ENCODE measurements at places on chromosomes 1 and 21.

- DNase-seq, result peak; percentile 92
These were observed 14.0 kb downstream of the RHBG start for GRCh38 chr1:156383023-156383422.

DNA sequence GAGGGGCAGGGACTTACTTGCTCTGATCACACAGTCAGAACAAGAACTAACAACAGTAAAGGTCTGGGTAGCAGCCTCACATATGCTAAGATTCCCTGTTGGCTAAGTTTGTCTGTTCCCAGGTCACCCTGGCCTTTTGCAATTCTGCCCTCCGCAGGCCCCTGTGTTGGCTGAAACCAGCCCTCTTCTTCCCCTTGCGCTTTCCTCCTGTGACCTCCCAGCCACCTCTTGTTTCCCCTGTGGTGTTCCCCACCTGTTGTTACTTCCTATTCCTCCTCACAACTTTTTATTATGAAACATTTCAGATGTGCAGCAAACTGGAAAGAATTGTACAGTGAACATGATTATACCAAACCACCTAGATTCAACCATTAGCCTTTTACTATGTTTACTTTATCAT is 23.4 kb downstream of the MAPKAPK2 start:
- peak; percentile 14 for DNase-seq

DNA sequence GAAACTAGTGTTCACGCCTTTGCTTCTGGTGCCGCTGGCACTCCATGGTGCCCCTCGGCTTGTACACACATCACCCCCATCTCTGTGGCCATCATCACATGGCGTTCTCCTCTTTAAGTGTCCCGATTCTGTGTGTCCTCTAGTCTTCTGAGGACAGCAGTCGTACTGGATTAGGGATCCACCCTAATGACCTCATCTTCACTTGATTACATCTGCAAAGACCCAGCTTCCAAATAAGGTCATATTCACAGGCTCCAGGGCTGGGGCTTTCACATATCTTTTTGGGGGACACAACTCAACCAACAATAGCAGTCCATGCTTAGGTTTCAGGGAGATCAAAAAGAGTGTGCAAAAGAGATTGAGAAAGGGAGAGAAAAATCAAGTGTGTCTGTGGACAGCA is 64.9 kb downstream of the HLCS start:
- no peak for DNase-seq

DNA sequence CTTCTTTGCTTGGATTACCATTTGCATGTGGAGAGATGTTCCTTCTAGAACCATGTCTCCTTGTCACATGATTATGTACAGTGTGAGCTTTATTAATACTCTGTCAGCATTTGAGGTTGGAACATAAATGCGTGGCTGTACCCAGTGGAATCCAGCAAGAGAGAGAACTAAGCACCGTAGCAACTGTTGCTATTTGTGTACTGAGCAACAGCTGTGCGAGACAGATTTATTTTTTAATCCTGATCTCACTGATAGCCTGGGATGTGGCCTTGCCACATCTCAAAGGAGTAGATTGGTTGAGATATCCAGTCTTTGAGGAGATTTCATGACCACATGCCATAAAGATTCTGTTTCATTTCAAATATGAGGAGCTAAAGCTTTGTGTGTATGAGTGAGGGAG is 43.4 kb downstream of the KIF1B start:
- peak; percentile 71 for DNase-seq

DNA sequence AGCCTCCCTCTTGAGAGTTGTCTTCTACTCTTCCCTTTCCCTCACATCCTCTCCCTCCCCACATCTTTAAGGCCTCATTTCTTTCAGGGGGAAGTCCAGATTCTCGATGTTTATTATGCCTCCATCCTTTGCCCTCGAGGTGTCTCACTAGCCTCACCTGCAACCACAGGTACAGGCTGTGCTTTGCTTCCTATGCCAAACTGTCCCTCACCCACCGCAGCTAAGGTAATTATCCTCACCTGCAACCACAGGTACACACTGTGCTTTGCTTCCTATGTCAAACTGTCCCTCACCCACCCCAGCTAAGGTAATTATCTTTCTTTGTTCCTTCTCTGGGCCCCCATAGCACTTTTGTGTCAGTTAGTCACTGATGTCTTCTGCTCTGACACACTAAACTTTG is 328.1 kb upstream of the SNX7 start:
- no peak for DNase-seq

DNA sequence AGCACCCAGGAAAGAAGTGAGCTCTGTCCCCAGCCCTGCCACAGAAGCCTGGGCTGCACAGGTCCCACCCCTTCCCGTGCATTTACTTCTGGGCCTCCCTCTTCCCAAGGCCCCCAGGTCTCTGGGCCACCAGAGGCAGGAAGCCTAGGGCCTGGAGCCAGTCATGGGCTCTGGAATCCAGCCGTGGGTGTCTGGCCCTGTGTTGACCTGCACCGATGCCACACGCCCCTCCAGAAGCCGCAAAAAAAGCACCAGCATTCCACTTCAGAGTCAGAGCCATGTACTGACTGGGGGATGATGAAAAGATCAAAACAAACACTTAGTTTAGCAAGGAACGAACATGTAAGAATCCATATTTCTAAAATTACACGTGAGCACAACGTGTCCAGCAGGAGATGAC is 141.7 kb downstream of the NPHP4 start:
- DNase-seq, result no peak

DNA sequence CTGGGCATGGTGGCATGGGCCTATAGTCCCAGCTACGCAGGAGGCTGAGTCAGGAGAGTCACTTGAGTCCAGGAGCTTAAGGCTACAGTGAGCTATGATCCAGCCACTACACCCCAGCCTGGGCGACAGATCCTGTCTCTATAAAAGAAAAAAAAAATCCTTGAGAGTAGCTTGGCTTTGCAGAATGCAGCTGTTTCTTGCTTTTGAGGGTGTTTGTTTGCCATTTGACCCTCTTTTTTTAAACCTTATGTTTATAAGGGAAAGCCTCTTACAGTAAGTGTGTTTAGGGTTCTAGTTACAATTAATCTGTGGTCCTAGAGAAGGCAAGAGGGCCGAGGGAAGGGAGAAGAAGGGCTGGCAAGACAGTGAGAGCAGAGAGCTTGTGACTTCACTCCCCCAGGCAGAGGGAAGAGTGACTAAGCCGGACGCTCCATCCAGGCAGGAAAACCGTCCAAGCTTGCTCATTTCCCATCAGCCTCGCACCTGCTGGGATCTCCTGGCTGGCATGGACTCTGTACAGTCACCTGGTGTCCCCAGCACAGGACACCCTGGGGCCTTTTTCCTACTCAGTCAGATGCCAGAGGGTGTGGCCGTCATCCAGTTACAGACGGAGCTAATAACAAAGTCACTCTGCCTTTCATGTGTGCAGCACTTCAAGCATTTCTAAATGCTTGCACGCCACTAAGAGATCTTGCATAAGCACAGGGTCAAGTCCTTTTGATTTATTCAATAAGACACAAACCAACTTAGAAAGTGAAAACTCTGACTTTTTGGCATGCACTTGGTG is 55.5 kb upstream of the PSEN2 start:
- no peak for DNase-seq

DNA sequence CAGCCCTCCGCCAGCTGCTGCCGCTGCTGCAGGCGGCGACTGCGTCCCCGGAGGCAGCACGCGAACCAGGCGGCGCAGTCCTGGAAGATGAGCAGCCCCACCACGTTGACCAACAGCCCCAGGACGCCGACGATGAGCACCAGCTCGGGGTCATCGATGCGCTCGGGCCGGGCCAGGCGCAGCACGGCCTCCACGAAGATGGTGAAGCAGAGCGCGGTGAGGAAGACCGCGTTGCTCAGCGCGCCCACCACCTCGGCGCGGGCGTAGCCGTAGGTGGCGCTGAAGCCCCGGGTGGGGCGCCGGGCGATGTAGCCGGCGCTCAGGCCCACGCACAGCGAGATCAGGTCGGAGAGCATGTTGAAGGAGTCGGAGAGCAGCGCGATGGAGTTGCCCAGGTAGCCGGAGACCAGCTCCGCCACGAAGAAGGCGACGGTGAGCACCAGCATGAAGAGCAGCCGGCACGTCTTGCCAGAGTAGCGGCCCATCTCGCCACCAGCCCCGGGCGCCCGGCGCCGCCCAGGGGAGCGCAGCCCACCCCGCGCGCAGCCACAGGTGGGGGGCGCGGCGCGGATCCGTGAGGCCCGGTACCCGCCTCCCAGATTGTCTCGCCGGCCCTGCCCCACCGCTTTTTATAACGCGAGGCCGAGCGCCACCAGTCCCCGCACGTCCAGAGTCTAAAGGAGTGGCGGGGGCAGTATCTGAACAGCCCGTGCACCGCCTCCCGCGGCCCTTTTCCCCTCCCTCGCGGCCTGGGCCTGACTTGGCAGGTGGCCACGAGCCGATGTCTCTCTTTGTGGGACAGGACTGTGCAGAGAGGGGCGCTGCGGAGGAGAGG is at the start of gene SLC30A10:
TSS of gene SLC30A10 (minus strand) at position 602 of the 835 bp plus-strand sequence. CDS start at position 485, 117 bp downstream.
- DNase-seq, result no peak

DNA sequence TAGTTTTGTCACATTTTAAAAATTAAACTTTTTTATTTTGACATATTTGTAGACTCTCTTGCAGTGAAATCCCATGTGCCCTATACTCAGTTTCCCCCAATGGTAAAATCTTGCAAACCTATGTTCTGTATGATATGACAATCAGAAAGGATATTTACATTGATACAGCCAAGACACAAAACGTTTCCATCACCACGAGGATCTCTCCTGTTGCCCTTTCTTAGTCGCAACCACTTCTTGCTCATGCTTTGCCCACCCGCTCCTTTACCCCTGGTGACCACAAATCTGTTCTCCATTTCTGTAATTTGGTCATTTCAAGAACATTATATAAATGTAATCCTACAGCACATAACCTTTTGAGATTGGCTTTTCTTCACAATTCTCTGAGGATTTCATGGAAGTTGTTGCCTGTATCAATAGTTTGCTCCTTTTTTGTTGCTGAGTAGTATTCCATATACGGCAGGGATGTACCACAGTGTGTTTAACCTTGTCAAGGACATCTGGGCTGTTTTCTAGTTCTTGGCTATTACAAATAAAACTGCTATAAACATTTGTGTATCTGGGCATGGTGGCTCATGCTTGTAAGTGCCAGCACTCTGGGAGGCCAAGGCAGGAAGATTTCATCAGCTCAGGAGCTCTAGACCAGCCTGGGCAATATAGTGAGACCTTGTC is 14.0 kb upstream of the BATF3 start:
- DNase-seq, result no peak

DNA sequence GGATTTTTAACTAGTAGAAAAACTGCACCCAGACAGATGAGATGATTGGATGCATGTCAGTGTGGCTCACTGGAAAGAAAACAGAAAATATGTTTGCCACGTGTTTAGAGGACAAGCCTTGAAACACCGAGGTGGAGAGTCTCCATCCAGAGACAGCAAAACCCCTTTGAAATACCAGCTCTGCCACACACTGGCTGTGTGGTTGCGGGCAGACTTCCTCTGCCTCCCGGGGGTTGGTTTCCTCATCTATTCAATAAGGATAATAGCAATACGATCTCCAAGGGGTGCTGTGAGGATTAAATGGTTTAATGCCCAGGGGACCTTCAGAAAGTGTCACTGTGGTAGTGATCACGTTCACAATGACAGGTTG is 67.2 kb upstream of the PARP1 start:
- no peak for DNase-seq

GRCh38 chr1:192849442-192849841 is 40.6 kb downstream of the RGS2 start:
- DNase-seq, result no peak

DNA sequence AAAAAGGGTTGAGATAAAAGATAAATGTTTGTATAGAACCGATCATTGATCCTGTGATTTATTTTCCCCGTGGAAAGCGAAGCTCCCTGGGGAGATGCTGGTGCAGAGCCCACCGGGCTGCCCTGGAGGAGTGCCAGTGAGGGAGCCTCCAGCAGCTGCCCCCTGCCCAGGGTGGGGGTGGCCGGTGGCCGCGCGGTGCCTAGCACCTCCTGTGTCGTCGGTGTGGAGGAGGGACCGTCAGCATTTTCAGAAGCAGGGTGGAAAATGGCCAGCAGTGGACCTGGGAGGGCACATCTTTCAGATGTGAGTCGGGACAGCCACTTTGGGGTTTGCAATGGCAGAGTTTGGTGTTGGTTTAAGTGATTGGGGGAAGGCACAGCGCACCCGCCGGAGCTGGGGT is 164.0 kb downstream of the PRDM16 start:
- DNase-seq, result no peak

- no peak for DNase-seq
These were observed 398.3 kb upstream of the POU3F1 start for GRCh38 chr1:38444770-38445442.

DNA sequence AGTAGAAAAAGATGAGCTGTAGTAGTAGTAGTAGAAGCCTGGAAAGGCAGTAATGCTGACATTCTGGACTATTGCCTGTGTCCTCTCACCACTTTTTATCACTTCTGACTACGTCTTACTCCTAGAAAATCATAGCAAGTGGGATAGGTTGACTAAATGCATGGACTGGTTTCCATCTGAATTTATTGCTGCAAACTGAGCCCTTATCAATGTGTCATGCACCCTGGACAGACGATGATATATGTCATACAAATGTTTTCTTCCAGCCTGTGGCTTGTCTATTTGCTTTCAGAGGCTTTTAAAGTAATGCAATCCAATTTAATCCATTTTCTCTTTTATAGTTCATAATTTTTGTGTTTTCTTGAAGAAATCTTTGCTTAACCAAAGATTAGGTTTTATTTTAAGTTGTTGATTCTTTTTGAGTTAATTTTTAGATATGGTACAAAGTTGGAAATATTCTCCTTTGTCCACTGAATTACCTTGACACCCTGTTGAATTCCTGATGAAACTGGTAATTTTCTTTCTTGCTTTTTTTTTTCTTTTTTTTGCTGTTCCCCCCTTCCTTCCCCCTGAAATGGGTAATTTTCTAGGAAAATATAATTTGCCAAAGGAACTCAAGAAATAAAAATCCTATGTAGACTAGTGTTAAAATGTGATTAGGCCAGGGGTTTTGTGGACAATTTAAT is 47.1 kb downstream of the PHACTR4 start:
- DNase-seq, result no peak

- no peak for DNase-seq
These were observed 962.2 kb downstream of the ADGRL2 start for GRCh38 chr1:82762829-82763532.

GRCh38 chr1:2172551-2173146 is 21.9 kb downstream of the FAAP20 start:
- DNase-seq, result no peak

- DNase-seq, result peak; percentile 78
These were observed 6.3 kb upstream of the PTP4A2 start for GRCh38 chr1:31944205-31945089.

DNA sequence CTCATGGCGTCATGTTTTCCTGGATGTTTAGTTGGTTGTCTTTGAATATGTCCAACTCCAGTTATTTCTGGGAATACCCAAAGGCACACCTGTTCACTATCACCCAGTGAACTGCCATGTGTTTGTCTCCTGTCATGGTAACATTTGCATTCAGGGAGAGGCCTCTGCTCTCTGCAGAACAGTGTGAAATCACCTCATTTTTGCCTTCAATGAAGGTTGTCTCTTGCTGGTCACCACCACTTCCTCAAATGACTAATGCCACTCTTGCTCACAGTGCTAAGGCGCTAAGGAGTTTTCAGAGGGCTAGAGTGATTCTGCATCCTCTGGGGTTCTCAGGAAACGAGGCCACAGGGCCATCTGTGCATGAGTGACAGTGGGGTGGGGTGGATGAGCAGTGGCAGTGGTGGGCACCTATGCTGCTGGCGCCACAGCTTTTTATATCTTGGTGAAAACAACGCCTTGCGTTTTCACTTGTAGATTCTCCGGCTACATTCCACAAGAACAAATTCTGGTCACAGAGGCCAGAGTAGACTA is 60.0 kb upstream of the ATP5PO start:
- DNase-seq, result peak; percentile 38

Data from NAMALWA (cell line).